ENCODE measurements at places on chromosomes 6 and 20.

DNA sequence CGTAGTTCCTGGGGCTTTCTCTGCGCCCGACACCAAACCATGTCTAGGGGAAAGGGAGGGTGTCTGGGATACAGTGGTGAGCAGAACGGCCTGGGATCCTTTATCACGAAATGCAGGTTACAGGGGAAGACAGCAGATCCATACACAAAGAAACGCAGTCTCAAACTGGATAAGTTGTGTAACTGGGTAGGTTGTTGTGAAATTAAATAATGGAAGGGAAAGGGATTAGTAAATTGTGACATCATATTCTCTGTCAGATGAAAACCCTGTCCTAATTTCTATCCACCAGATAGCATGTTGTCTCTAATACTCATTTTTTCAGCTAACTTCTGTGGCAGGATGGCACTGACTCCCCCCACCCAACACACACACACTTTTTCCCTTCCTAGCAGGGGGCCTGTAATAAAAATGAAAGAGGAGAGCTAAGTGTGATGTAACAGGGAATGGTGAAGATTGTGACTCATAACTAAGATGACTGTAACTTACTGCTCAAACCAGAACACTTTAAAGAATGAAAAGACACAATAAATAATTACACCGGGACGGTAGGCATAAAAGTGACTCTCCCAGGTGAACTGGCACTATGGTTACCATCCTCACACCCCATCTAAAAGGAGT lies 769 bp upstream of the TRPC4AP start:
- peak; percentile 61 for DNase-seq

GRCh38 chr6:134379076-134379475 lies 61.2 kb upstream of the SGK1 start:
- DNase-seq, result peak; percentile 17

DNA sequence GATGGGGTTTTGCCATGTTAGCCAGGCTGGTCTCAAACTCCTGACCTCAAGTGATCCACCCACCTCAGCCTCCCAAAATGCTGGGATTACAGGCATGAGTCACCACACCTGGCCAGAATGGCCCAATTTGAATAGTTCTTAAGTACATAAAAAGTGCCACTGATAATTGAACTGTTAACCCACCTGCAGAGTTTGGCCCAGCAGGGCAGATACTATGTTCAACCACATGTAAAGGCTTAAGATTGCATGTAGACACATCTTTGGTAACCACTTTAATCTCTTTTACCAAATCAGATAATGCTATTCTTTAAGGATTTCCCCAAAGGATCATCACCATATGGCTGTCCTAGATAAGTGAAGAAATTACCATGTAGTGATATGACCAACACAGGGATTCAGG lies 21.3 kb upstream of the SGK1 start:
- no peak for DNase-seq

DNA sequence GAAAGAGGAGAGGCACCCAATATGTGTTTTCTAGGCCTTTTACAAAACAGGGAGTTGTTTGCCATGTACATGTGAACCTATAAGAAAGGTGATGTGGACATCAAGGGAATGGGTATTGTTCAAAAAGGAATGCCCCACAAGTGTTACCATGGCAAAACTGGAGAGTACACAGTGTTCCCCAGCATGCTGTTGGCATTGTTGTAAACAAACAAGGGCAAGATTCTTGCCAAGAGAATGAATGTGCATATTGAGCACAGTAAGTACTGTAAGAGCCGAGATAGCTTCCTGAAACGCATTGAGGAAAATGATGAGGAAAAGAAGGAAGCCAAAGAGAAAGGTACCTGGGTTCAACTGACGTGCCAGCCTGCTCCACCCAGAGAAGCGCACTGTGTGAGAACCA lies 13.1 kb downstream of the QRSL1 start:
- no peak for DNase-seq

DNA sequence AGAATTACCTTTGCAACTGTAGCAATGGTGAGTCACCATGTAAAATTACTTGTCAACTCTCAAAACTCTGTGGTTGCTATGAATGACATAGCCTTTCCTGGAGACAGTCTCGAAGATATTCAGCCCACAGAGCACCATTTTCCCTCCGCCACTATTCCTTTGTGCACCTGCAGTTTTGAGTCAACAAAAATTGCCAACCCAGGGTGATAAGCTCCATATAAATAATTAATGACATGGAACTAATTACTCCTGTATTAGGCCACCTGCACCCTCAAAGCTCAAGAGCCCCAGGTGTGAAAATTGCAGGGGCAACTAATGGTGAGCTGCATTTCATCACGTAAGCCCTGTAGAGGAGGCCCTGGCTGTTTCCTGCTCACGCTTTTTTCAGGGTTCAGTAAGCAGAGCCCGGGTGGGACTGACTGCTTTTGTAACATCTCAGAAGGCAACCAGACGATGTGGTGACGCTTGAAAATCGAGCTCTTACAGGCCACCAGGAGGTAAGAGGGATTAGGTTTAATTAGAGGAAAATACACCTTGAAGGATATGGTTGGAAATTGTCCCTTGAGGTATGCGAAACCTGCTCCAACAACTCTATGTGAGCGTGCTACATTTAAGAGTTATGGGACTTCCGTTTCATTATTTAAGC lies 70.8 kb downstream of the BMP2 start:
- DNase-seq, result no peak

- DNase-seq, result no peak
Measured at GRCh38 chr6:39530201-39530759, 194.9 kb downstream of the KIF6 start.

- DNase-seq, result no peak
Measured at GRCh38 chr20:21175433-21175832, 49.6 kb downstream of the KIZ start.

- DNase-seq, result no peak
Measured at GRCh38 chr6:5108536-5109150, 23.5 kb downstream of the PPP1R3G start.

DNA sequence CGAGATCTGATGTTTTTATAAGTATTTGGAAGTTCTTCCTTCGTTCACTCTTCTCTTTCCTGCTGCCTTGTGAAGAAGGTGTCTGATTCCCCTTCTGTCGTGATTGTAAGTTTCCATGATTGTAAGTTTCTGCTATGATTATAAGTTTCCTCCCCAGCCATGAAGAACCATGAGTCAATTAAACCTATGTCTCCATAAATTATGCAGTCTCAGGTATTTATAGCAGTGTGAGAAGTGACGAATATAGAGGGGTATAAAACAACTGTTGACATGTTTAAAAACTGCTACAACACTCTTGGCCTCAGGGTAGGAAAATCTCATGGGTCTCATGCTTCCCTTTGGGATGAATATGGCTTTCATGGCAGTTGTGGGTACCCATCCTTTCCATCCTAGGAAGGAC lies 5.8 kb upstream of the WFDC2 start:
- DNase-seq, result no peak

DNA sequence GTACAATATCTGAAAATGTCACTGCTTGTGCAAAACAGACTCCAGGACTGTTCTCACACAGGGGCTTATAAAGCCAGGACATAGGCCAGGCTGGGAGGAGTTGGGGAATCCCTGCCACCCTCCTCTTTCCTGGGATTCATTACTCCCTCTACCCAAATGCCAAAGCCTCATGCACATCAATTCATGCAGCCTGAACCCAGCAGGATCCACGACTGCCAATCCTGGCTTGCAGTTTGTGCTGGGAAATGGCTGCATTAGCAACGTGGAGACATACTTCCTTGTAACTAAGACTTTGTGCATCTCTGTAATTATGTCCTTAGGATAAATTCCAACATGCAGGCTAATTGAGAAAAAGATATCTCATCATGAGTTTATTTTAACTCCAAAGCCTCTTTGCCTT lies 143.8 kb downstream of the SYCP2 start:
- DNase-seq, result no peak

GRCh38 chr6:56148488-56149186 lies 98.7 kb downstream of the COL21A1 start:
- DNase-seq, result no peak

DNA sequence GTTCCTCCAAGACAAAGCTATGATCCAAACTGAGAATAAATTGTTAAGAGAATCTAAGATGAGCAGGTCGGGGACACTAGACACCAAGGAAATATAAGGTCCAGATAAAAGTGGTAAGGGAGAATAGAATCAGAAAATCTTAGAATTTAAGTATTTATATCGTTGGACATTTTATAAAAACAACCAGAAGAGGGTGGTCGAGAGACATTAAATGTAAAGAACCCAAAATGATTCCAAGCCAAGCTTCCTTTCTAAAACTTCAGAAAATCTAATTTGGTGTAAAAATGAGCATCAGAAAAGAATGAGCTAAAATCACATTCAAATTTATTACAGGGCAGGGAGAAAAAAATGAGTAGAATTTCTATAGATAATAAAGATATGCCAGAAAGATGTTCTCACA lies 97.8 kb upstream of the OGFRL1 start:
- DNase-seq, result no peak

GRCh38 chr6:129273161-129273560 lies 390.2 kb downstream of the LAMA2 start:
- no peak for DNase-seq

DNA sequence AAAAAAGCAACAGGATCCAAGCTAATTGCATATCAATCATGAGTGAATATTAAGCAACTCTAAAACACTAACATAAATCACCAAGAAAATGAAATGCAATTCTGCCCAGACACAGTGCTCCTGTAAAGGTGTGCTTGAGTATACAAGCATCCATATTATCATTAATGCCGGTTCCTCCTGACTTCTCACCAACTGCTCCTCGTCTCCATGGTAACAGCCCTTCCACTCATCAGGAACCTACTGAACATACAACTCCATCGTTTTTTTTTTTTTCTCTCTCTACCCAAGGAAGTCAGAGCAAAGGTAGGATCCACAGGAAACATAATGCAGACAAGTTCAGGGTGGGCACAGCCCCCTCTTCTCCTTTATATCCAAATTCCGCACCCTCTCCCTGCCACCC lies 12.4 kb downstream of the GABBR1 start:
- DNase-seq, result no peak

GRCh38 chr20:46994341-46994740 lies 99.7 kb downstream of the EYA2 start:
- no peak for DNase-seq
